NCI-H1417 treated with DMSO at 0.1 percent for 48 hours (cell line): ENCODE measurements at places on chromosomes 7 and 10.

GRCh38 chr10:133139551-133140065, 20.4 kb upstream of the KNDC1 start:
- DNase-seq = no peak

- no peak for DNase-seq
These were observed 121.2 kb downstream of the EMX2 start for GRCh38 chr10:117663750-117664149.

GRCh38 chr10:118031351-118032075, 15.2 kb downstream of the RAB11FIP2 start:
- DNase-seq = no peak

DNA sequence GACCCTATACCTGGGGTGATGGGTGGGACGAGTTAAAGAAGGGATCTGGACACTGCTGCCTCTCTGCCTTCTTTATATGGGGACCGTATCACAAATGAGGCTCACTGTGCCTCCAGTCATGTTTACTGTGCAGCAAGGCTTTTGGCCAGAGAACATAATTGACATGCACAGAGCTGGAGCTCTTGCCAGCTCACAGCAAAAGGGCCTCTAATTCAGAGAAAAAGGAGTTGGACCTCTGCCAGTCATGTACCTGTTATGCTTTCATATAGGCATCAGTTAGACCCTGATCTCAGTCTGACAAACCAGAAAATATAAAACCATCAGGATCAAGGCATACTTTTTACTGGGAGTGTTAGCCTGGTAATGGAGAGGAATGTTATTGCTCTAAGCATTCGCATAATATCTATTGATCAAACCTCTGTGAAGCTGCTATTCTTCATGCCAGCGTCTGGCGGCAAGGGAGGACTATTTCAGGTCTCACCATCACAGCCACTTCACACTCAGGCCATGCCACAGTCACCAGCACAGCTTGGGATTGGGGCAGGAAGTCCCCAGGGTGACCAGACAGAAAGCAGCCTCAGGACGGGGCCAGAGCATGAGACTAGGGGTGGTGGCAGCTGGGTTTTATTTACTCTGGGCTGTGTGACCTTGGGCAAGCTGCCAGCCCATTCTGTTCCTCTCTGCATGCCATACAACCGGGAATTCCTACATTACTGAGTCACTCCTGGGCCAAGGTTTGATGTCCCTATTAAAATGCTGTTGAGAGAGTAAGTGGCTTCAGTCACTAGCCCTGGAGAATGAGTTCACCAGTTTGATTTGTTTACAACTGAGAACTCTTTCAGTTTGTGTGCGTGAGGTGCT, 90.1 kb downstream of the NPSR1 start:
- peak; percentile 30 for DNase-seq

- DNase-seq = peak; percentile 30
These were observed 33.8 kb upstream of the RBM20 start for GRCh38 chr10:110610308-110610774.

- no peak for DNase-seq
These were observed 258.8 kb downstream of the FRMD4A start for GRCh38 chr10:14071956-14072355.

- DNase-seq = no peak
These were observed 2.2 kb downstream of the HOXA5 start for GRCh38 chr7:27141137-27141922.

DNA sequence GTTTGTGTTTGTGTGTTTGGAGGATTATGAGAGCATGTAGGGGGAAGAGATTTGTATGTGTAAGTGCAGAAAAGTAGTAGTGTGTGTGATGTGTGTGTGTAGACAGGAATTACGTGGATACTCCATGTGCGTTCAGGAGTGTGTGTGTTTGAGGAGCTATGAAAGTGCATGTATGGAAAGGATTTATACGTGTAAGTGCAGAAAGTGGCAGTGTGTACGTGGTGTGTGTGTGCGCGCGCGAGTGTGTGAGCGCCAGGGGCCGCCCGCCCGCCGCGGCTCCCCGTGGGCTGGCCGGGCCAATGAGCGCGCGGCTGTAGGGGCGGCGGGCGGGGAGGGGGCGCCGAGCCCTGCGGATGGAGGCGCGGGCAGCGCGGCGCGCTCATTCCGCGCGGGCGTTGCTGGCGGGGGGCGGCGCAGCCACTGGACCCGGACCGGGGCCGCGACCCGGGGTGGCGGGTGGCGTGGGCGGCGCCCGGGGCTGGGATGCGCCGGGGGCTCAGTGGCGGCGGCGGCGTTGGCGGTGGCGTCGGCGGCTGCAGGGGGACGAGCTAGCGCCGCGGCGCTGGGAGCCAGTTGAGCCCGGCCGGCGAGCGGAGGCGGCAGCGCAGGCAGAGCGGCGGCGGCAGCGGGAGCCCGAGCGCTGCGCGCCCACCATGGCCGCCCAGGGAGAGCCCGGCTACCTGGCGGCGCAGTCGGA, at the start of gene BICC1:
BICC1 (plus strand) TSS at position 382 of the 697 bp plus-strand sequence; CDS start at position 654, 272 bp downstream.
- no peak for DNase-seq

DNA sequence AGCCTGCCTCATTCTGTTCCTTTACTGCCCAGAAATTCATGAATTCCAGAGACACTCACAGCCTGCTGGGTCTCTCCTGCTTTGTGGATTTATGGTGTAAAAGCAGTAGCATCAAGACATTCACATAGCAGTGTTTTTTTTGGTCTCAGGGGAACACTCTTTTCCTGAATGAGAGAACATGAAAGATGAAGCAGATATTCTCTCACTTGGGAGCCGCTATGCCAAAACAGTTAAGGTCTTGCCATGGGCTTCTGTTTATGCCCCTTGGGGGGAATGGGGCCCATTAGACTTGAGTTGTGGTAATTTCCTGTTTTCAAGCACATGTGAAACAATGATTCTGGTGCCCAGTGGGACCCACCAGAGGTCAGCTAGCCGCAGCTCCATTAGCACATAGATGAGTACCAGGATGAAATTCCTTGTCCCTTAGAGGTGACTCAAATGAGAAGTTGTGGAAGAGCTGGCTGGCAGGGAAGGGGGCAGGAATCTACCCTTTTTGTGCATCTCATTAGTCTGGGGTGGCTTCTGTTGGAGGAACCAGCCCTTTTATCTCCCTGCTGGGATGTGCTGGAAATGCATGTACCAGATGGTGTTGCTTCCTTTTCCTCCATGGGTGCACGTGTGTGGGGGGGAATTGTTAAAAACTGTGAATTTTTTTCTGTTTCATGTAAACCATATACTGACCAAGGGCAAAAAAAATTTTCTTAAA, 13.3 kb downstream of the BMPER start:
- DNase-seq = no peak

DNA sequence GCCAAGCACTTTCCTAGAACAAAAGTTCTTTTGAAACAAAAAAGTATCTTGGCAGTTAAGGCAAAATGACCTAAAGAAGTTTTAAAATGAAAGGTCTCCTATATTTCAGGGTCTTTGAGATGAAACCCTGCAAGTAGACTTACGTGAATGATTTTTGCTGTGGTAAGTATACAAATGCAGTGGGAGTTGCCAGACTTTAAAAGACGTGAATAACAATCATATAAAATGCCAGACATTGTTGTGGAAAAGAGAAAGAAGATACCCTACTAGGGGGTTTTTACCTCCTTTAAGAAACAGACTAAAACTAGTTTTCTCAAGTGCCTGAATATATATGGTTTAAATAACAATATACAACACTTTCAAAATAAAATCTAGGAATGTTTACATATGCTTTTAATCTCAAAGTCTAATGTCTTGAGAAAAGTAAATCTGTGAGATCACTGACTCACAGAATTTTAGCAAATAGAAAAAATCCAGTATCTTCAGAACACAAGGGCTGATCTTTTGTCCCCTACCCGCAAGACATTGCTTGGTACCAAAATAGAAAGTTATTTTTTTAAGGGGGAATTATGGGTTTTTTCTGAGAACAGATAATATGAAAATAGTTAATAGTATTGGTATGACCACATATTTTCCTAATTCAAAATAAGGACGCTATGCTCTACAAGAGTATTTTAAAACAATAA, 29.5 kb downstream of the LRRC17 start:
- no peak for DNase-seq

DNA sequence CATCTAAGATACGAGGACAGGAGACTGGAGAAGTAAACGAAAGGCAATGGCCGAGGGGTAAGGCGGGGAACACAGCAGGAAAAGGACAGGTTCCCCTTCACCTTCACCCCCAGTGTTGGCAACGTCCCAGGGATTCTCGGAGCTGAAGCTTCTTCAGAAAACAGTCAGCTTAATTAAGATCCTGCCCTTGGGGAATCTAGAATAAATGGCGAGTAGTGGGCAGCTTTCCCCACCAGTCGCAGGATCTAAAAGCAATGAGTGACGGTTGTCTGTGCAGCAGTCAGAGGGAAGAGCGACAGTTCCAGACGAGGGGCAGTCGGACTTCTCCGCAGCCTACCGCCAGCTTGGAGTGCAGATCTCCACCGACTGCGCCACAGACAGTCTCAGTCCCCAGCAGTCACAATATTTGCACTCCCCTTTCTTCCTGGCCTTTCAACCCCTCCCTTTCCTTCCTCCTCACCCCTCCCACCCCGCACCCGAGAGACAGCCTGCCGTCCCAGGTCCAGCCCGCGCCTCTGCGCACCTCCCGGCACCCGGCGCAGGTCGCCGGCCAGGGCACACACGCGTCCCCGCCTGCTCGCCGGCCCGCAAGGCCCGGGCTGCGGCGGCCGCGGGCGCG, 10.9 kb upstream of the SP8 start:
- DNase-seq = peak; percentile 62
